ENCODE measurements at places on chromosomes 4 and X. TPM values are rescaled to one million over a fixed set of nuclear protein-coding genes. Genes with fewer than 3 reads are reported as not detected.

Gene TMPRSS11A
- total RNA-seq, result not detected

Gene KLB
- 0.16 TPM for total RNA-seq

Gene SRPK3
- 0.03 TPM for total RNA-seq

Gene PCDH7
- total RNA-seq, result 0.07 TPM

Gene ATOH1
- not detected for total RNA-seq

Gene C4orf36
- 1.3 TPM for total RNA-seq

Data from A549 treated with dexamethasone at 1 μM for 4 hours (cell line).